ENCODE measurements at places on chromosomes 12 and 14.

GRCh38 chr12:121592320-121592719 lies 11.5 kb upstream of the KDM2B start:
- no peak for DNase-seq

GRCh38 chr14:93723001-93723400 lies 65.3 kb downstream of the PRIMA1 start:
- no peak for DNase-seq

- no peak for DNase-seq
Observed at GRCh38 chr12:80845639-80846038, 92.1 kb downstream of the LIN7A start.

- DNase-seq = no peak
Observed at GRCh38 chr12:3542911-3543310, 51.9 kb downstream of the PRMT8 start.

DNA sequence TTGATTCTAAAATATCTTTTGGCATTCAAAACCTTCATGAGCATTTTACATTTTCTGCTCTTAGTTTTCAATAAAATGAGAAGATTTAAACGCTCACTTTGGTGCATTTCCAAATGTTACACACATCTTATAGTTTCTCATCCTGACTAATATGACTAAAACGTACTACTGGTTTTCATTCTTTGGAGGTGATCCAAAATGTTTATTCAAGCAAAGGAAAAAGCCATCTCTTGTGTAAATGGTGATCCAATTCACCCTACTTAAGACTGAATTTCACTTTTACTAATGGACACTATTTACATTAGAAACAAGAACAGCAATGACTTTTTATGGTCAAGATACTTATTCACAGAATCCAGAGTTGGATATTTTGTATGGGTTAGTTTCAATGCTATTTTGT lies 86.6 kb downstream of the KITLG start:
- no peak for DNase-seq

DNA sequence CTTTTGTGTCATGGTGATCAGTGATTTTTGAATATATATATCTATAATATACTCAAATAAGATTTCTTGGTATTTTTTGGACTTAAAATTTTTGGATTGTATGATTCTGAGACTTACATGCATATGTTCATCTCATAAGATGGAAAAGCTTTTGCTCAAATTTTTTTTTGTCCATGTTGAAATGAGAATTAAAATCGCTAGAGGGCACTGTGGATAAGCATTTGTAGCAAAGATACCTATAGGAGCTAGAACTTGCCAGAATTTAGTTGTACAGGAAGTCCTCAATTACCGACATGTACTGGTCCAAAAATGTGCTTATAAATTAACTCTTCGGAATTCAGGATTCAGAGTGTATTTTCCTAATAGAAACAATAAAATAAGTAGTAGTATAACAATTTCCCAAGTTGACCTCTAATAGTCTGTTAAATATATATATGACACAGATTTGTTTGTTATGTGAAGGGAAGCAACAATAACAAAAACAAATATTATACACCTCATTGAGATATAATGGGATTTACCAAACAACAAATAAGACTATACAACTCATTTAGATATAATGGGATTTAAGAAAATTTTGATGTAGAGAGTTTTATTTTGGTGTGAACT lies 179.6 kb downstream of the TMEM117 start:
- DNase-seq = peak; percentile 47

- peak; percentile 74 for DNase-seq
Observed at GRCh38 chr12:93766796-93767523, 89.8 kb downstream of the CRADD start.

GRCh38 chr12:22333713-22334409 lies 646 bp downstream of the ST8SIA1 start:
- no peak for DNase-seq

GRCh38 chr14:96078625-96079016 lies 39.5 kb downstream of the C14orf132 start:
- DNase-seq = no peak

DNA sequence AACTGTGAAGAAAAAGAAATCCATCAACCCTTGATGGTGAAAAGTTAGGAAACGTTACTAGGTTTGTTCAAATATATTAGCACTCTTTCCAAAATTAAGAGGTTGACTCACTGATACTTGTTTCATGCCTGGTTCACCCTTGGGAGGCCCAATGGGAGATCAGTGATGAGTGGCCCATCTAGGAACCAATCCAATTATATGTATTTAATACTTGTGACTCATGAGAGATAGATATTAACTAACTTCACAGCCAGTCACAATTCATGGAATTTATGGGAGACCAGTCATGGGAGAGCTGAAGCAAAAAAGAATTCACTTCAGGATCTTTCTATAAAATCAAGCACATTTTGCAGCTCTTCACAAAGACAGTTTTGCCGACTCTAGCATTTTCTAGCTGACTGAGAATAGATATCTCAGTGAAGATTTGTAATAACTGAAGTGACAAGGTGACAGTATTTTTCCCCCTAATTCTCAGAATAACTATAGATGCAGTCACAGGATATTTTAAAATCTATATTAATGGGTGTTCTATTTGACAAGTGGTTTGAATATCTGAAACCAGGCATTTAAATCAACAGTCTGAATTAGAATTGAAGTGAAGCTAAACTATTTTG lies 230.2 kb downstream of the EPS8 start:
- DNase-seq = no peak

GRCh38 chr14:50756300-50756699 lies 74.7 kb downstream of the NIN start:
- peak; percentile 14 for DNase-seq

DNA sequence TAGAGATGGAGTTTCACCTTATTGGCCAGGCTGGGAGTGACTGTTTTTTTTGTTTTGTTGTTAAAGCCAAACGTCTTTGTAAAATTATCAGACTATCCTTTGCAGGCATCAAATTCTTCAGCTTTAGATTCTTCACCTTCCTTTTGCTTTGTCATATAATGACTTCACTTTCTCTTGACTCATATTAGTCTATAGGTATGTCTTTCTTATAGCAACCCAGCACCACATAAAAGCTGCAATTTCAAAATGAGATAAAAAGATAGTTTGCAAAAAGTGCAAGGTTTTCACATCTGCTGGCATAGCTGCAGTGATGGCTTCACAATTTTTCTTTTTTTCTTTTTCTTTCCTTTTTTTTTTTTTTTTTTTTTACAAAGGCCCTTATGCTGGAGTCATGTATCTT lies 39.2 kb downstream of the COX16 start:
- no peak for DNase-seq

GRCh38 chr12:128458301-128458974 lies 191.5 kb downstream of the TMEM132C start:
- no peak for DNase-seq

DNA sequence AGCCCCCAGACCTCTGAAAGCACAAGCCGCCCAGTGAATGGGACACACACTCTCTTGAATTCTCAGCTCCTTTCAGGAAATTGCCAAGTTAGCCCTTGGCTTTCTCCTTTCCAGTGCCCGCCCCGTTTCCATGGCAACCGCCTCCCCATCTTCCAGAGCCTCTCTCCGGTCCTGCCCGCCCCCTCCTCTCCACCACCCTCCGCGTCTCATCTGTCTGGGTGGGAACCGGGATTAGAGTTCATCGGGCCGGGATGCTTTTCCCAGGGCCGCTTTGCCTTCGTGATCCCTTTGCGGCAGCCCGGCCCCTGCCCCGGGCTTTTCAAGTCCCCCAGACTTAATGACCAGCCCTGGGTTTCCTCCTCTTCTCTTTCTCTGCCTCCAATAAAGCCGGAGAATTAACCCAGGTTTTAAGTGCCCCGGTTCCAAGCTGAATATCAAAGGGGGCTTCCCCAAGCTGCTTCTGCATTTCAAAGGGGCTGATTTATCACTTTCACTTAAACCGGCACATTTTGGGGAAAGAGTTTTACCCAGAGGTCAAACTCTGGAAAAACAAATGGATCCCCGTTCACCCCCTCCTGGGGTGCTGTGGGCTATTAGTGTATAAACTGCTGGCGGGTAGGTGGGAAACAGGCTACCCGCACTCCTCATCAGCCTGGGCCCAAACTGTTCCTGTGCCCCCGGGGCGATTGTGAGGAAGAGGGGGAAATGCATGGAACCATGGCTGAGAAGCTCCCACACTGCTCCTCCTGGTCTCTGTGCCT lies 101.7 kb downstream of the ZFP36L1 start:
- no peak for DNase-seq

DNA sequence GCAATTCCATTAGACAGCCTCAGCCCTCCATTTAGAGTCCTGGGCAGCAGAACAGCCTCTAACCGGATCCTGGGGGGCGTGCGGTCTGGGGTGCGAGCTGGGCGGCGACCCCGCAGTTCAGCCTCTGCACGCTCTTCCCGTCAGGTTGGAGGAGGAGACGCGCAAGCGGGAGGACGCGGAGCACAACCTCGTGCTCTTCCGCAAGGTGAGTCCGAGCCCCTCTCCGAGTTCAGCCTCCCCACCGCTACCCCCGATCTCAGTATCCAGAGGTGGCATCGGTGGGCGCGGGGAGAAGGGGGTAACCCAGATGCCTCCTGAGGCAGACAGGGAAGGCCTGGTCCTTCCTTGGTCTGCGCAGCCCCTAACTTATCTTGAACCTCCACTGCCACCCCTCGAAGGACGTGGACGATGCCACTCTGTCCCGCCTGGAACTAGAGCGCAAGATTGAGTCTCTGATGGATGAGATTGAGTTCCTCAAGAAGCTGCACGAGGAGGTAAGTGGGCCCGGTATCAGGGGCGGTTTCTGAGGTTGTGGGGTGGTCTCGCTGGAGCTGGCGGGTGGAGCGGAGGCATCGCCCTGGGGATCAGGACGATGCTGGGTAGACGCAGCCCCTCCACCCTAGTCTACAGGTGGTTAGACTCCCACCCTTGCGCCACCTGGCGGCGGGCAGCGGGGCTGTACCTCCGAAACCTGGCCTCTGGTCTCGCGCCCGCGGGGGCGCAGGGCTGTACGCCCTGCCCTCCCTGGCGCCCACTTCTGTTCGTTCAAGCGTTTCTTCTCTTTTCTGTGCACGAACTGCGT lies 1.3 kb downstream of the PRPH start:
- peak; percentile 30 for DNase-seq

GRCh38 chr14:103281496-103282231 lies 52.4 kb upstream of the EIF5 start:
- DNase-seq = peak; percentile 27

GRCh38 chr14:91396959-91397815 lies 20.4 kb downstream of the CCDC88C start:
- peak; percentile 39 for DNase-seq

DNA sequence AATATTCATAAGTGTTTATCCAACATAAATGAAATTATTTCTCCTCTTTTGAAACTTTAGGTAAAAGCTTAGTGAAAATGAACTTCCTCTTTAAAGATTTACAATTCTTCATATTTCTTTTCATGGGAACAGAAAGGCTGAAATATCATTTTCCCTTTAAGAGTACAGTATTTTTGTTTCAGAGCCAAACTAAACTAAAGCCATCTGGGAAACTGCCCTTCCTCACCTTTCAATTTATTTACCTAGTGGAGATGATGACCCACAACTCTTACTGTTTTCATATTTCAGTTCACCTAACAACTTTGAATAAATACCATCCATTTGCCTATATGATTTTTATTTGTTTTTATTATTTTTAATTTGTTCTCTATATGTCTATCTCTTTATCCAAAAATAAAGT lies 105.4 kb downstream of the ALX1 start:
- no peak for DNase-seq

- no peak for DNase-seq
Observed at GRCh38 chr12:83018088-83018487, 331.4 kb downstream of the TMTC2 start.

DNA sequence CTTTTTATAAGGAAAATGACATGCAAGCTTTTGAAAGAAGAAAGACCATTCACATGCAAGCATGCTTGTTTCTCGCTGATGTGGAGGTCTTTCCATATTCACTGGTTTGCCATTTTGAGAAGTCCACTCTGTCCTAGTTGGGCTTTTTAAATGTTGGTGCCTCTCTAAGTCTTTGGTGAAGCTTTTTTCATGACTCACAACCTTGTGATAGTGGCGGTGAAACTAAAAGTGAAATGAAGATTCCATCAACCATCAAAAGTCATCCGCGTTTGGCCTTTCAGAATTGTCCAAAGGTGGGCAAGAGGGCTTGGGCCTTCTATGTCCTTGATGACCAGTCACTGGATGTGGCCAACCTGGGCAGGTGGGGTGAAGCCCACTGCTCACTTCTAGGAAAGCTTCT lies 4.3 kb downstream of the LRRC74A start:
- DNase-seq = peak; percentile 20

DNA sequence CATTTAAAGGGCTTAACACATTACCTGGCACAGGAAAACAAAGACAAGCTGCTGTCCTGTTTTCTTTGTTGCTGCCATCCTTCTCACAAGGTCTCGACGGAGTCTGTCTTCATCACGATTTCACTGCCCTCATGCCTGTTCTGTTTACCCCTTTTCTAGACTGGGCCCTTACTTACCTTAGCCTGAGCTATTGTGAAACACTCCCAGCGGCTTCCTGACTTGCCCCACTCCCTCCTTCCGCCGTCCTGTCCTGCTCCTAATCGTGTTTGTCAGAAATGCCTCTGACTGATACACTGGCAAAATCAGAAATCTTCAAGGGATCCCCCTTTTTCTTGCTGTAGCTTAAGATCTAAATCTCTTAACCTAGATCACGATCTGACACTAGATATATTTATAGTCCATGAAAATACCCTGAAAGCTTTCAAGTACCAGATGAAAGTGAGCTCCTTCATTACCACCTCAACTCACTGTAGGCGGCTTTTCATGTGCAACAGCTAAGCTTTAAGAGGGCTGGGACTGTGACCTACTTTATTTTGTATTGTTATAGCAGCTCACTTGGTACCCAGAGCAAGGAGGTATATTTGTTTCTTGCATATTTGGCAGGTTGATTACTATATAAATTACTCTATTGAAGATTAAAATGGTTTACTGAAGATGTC lies 32.1 kb downstream of the TECPR2 start:
- no peak for DNase-seq

DNA sequence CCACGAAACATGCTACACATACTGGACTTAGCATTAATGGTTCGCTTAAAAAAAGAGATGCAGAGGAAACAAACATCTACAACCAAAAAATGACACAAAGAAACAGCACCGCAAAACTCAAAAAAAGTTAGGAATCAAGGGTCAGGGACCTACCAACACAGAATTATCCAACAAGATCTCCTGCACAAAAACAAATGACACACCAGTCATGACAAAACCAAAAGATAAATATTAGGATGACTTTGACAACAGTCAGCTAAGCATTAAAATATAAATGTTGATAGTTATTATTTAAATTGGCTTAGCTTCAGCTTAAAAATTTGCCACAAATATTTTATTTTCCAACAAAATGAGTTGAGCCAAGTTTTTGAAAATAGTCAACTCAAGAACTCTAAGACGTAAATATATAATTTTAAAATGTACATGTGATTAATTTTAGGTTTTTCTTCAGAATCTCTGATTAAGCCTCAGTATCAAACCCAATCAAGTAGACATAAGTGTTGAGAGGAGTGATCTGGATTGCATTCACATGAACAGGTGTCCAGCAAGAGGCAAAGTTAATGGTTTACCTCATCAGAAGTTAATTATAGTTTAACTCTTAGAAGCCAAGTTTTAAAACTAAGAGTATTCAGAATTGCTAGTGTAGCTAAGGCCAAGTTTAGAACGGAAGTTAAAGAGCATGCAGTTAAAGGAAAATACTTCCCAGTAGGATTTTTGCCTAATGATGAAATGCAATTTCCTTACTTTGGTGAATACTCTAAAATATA lies 79.9 kb downstream of the HEATR5A start:
- no peak for DNase-seq
